ENCODE measurements at places on chromosomes 3 and 15.

- peak; percentile 79 for DNase-seq
Observed at GRCh38 chr15:55774113-55774970, 31.4 kb upstream of the PRTG start.

- no peak for DNase-seq
Observed at GRCh38 chr15:31276596-31277298, 49.9 kb upstream of the KLF13 start.

DNA sequence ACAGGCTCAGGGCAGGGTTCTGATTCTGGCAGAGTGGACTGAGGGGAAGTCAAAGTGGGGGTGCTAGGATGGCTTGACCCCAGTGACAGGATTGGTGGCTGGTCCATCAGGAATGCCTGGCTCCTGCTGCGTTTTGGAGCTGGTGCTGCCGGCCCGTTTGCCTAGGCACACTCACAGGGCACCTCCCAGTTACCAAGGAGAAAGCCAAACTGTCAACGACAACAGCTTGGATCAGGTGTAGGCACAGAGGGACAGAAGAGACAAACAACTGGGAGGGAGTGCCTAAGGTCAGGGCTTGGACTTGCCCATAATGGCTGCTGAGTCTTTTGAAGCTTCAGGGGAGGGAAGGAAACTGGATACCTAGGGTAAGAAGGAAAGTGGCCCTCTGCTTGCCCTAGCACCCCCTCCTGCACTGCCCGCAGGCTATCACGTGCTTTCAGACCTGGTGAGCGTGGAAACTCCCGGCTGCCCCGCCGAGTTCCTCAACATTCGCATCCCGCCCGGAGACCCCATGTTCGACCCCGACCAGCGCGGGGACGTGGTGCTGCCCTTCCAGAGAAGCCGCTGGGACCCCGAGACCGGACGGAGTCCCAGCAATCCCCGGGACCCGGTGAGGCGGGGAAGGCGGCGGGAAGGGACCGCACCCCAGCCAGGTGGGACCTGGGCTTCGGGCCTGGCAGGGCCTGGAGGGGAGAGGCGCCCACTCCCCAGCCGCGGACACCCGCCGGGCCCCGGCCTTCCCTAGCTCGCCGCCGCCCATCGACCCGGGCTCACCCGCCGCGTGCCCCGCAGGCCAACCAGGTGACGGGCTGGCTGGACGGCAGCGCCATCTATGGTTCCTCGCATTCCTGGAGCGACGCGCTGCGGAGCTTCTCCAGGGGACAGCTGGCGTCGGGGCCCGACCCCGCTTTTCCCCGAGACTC lies 5.1 kb downstream of the DUOX1 start:
- peak; percentile 62 for DNase-seq

- no peak for DNase-seq
Observed at GRCh38 chr3:65857327-65857726, 181.4 kb downstream of the MAGI1 start.

- no peak for DNase-seq
Observed at GRCh38 chr3:14256046-14256445, 77.4 kb downstream of the LSM3 start.

GRCh38 chr15:49830391-49830790 lies 209.5 kb downstream of the DTWD1 start:
- DNase-seq = no peak

DNA sequence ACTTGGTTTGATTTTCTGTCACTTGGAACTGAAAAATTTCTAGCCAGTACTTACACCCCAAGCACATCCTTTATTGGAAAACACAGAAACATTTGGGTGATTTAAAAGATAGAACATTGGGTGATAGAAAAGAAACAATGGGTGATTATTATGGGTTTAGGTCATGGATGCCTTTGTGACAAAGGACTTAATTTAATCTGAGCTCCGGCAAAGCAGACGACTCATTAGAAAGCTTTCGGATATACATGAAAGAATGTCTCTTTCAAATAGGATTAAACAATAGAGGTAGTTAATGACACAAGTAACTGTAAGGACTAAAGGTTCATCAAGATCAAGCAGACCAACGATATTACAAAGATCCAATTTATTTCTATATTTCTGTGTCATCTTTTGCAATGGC lies 37.3 kb upstream of the CNTN4 start:
- no peak for DNase-seq

- DNase-seq = peak; percentile 28
Observed at GRCh38 chr3:127449486-127450212, 140.9 kb downstream of the TPRA1 start.

Data from ecto neural progenitor cell (in vitro differentiated cells).